SIG-M5 (cell line): ENCODE measurements at places on chromosomes 12 and 14.

DNA sequence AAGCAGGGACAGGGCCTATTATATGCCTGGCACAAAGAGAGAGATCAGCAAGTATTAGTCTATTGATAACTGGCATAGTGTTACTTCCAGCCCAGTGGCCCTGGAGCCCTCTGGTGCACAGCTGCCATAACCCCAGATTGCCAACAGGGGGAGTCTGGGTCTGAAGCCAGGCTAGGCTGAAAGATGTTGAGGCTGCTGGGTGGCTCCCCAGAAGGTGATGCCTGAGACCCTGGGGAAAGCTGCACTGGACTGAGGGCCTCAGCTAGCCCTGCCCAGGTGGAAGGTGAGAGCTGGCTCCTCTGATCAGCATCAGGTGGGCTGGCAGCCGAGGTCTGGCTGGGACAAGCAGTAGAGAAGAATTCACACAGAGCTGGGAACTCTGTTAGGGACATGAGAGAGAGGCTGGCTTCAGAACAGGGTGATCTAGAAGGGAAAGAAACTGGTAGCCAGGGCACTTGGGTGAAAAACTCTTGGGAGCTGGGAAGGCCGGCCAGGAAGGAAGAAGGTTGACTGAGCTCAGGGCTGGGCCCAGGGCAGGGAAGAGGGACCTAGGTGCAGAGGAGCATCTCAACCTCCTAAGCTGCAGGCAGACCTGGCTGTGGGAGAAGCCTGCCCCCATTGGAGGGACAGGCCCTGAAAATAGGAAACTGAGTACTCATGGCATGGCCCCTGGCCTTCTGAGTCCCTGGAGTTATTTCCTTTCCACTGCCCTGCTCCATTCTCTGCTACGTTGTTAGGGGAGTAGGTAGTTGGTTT is 3.9 kb downstream of the GZMH start:
- no peak for DNase-seq

- DNase-seq, result no peak
Observed at GRCh38 chr14:103361867-103362266, 23.3 kb upstream of the MARK3 start.

DNA sequence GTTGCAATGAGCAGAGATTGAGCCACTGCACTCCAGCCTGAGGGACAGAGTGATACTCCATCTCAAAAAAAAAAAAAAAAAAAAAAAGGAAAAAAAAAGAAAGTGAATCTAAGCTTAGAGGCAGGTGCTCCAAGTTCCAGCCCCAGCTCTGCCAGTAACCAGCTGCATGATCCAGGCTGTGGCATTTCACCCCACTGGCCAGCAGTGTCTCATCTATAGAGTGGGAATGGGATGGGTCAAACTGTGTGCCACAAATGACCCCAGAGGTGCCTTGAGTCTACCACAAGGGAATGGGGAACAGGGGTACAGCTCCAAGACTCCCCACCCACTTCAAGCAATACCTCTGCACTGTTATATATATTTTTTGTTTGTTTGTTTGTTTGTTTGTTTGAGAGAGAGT is 5.0 kb downstream of the PLEKHD1 start:
- no peak for DNase-seq

DNA sequence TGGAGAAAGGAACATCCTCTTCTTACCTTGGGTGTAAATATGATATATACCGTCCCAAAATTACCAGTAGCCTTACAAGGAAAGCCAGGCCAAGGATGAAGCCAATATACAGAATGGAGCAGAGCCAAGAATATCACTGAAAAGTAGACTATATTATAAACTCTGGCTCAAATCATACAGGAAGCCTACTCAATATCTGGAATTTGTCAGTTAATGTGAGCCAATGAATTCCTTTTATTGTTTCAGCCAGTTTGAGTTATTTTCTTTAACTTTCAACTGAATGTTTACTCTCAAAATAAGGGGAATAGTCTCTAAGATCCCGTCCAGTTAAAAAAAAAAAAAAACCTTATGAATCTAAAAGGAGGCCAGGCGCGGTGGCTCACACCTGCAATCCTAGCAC is 9.8 kb upstream of the DENND5B start:
- DNase-seq, result no peak

- DNase-seq, result no peak
Observed at GRCh38 chr14:103111232-103111868, 11.9 kb upstream of the TNFAIP2 start.

GRCh38 chr12:11725686-11726085 is 76.2 kb downstream of the ETV6 start:
- DNase-seq, result no peak

GRCh38 chr12:103929784-103930033 is 501 bp upstream of the HSP90B1 start:
- peak; percentile 66 for DNase-seq

DNA sequence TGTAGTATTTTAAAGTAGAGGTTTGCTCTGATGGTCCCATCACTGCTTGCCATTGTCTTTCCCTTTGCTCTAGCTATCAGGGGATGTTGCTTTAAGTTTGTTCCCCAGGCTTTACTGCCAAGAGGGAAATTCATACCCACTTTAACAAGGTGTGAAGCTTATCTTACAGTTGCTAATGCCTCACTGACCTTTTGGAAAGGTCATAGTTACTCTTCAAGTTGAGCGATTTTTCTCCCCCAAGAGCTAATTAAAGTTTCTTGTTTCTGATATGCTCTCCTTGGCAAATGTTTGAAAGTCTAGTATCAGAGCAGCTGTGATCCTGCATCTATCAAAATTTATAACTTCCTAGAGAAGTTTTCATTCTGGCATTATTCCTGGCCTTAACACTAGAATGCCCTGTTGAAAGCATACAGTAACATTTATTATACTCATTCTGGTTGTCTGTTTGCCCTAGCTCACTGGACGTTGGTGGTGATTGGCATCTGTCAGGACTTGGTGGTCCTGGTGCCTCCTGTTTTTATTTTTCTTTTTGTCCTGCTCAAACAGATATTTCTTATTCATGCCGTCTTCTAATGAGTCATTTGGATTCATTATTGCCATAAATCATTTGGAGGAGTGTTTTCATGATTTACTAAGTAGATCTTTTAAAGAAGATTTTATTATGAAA is 8.1 kb downstream of the ATP2A2 start:
- no peak for DNase-seq

GRCh38 chr12:92446083-92446460 is 256.7 kb upstream of the PLEKHG7 start:
- DNase-seq, result no peak

- DNase-seq, result no peak
Observed at GRCh38 chr12:131155131-131155530, 201.4 kb downstream of the ADGRD1 start.

DNA sequence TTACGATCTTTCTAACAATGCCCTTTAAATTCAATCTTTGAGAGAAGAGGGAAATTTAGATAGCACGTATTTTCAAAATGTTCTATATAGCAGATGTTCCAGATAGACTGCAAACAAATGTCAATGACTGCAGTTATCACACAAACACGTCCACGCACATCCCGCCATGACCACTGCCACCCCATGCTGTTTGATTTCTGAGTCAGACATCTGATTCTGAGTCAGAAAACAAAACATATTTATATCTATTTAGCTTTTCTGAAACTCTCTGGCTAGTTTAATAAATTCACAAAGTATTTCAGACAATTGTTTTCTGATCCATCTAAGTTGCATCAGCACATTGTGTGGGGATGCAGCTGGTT is 105.9 kb upstream of the BCAT1 start:
- no peak for DNase-seq

GRCh38 chr12:26152507-26153102 is 27.8 kb upstream of the BHLHE41 start:
- no peak for DNase-seq

GRCh38 chr12:22530-23201 is 43.9 kb upstream of the IQSEC3 start:
- DNase-seq, result no peak

DNA sequence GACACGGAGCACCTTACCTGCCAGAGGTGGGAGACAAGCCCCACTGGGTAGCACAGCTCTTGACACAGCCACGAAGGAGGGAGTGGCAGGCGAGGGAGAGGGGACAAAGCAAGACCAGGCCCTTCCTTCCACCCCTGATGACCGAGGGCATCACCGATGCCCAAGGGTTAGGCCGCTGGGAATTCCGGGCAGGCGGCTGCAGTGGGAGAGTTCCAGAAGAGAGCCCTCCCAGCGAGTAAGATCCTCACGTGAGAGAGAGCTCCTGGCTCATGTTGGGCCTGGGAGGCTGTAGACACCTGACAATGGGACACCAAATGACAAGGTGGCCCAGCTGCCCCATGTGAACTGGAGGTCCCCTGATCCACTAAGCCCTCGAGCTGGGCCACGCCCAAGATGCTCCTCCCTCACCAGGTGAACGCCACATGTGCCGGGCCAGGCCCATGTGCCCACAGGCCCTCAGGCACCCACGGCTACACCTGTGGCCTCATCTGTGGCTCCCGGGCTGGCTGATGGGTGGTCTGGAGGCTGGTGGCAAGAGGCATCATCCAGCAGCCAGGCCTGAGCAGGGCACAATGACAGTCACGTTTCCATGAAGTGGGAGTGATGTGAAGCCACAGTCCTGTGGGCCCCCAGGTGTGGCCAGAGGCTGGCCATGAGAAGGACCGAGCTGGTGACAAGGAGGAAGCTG is 32.1 kb upstream of the C14orf180 start:
- no peak for DNase-seq

- no peak for DNase-seq
Observed at GRCh38 chr12:78888568-78888967, 24.0 kb downstream of the SYT1 start.

- no peak for DNase-seq
Observed at GRCh38 chr14:87522575-87522974, 470.4 kb downstream of the GALC start.

DNA sequence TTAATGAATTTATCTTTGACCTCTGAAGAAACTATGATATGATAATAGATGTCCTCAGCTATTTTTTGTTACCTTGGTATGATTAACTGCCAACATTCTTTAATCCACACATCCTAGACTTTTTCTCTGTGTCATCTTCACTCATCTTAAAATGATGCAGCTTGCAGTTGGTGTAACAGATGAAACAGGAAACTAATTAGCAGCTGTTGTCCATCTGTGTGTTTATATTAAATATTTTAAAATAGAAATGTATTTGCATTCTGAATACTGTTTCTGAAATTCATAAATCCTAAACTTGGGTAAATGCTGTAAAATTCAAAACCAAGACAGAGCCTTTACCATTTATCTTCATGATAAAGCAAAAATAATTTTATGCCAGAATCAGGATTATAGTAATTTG is 56.1 kb upstream of the GARIN2 start:
- no peak for DNase-seq

DNA sequence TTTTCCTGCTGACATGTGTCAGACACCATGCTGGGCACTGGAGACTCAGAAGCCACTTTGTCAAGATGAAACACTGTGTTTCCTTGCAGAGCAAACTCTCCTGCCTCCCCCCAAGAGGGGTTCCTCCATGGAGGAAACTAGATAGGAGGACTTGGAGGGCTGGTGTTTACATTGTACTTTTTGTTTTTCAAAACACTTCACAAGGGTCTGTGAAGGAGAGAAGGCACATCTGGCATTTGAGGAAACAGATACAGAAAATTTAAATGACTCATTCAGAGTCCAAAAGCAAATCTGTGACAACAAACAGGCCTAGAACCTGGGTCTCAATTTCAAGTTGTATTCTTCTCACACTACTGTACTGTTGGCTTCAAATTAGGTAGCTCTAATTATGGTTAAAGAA is 6.7 kb upstream of the CDKL1 start:
- DNase-seq, result no peak

DNA sequence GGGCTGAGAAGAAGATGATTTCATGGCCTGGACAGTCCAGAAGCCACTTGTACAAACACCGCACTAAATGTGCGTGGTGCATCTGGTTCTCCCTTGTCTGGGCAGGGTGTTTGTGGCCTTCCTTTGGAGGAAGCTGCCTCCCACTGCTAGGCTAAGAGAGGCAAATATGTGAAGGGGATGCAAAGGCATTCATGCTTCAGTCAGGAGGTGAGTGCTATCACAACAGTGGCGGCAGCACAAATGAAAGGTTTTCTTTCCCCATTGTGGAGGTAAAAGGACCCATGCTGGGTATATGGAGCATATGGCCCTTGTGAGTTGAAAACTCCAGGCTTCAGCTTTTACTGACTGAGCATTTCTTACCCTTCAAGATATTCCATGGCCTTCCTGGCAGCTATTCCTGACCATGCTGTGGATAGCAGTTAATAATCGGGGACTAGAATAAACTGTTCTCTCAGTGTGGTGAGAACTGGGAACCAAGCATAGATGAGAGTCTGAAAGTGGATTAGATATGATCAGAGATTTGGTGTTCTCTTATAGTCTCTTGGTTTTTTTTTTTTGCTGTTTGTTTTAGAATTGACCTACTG is 69.9 kb downstream of the MYRFL start:
- DNase-seq, result no peak

- no peak for DNase-seq
Observed at GRCh38 chr12:2543801-2544200, 251.0 kb upstream of the FKBP4 start.

- no peak for DNase-seq
Observed at GRCh38 chr12:132403636-132404434, 74.4 kb upstream of the GALNT9 start.

DNA sequence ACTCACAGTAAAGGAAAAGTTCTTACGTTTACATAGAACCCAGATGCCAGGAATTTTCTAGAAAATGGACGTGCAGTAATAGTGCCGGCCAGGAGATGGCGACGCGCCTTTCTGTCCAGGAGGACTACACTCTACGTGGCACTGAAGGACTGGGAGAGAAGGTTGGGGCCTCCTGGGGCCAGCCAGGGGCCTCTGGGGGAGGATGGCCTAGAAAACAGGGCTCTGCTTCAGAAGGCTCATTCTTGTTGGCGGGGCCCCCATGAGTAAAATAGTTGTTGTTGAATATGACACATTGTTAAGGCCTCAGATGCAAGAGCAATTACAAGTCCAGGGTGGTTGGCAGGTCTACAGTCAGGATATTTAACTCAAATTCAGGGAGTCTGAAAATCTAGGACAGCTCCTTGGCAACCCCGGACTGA is 120.1 kb upstream of the MAX start:
- DNase-seq, result no peak

- DNase-seq, result no peak
Observed at GRCh38 chr12:92540782-92541423, 161.9 kb upstream of the PLEKHG7 start.

- DNase-seq, result no peak
Observed at GRCh38 chr12:93569301-93569655, 3.2 kb upstream of the SOCS2 start.

GRCh38 chr14:60989599-60989998 is 8.6 kb downstream of the SLC38A6 start:
- no peak for DNase-seq

DNA sequence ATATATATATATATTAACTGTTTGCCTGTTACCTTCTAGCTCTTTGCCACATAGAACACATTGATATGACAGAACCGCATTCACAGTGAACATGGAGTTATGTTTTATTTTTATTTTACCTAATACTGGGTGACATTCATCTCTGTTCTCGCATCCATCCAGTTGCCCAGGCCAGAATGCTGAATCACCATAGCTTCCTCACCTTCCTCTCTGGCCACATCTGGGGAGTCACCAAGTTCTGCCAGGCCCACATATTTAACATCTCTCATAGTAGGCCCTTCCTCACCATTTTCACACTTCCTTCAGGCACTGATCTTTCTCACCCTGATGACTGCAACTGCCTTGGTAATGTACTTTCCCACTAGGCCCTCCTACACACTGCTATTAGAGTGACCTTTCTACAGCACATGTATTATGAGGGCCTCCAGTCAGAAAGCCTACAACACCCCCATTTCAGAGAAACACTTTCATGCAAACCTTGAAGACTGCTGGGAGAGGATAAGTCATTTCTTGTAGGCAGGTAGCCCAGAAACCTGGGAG is 106.8 kb downstream of the LGR5 start:
- no peak for DNase-seq
